A549 treated with DMSO at 1 μM for 4 hours (cell line): ENCODE measurements at places on chromosomes 3 and 15. TPM values are rescaled to one million over a fixed set of nuclear protein-coding genes. Genes with fewer than 3 reads are reported as not detected.

EEF1AKMT4 gene
- total RNA-seq, result 11.0 to 13.5 TPM (median 12.2 TPM) in 5 replicates

ACSBG1 gene
- total RNA-seq, result 0.20 to 0.48 TPM (median 0.38 TPM) in 5 replicates

RNF111 gene
- total RNA-seq, result 22.1 to 29.6 TPM (median 26.6 TPM) in 5 replicates

ITPKA gene
- total RNA-seq, result 1.1 to 1.9 TPM (median 1.4 TPM) in 5 replicates

ACKR2 gene
- total RNA-seq, result 0.07 TPM in 1 of 5 replicates, not detected in the others

FANCD2OS gene
- not detected in 5 replicates for total RNA-seq

UROC1 gene
- total RNA-seq, result not detected in 5 replicates

DUSP7 gene
- 14.3 to 16.0 TPM (median 14.8 TPM) in 5 replicates for total RNA-seq

ERICH6 gene
- total RNA-seq, result 0.07 to 0.08 TPM in 2 of 5 replicates, not detected in the others

CDHR4 gene
- total RNA-seq, result 0.15 to 0.46 TPM (median 0.30 TPM) in 5 replicates

RAD54L2 gene
- 4.4 to 5.9 TPM (median 4.9 TPM) in 5 replicates for total RNA-seq

GPR149 gene
- not detected in 5 replicates for total RNA-seq

ZXDC gene
- total RNA-seq, result 6.8 to 9.2 TPM (median 8.3 TPM) in 5 replicates

SLC35A5 gene
- total RNA-seq, result 12.0 to 20.6 TPM (median 17.1 TPM) in 5 replicates

CTXND1 gene
- total RNA-seq, result 0.01 to 0.02 TPM (median 0.01 TPM) in 3 of 5 replicates, not detected in the others

DISP2 gene
- 0.32 to 1.3 TPM (median 1.2 TPM) in 5 replicates for total RNA-seq

MAP6D1 gene
- total RNA-seq, result 3.6 to 6.0 TPM (median 5.9 TPM) in 5 replicates

UCN2 gene
- 8.8 to 14.2 TPM (median 10.2 TPM) in 5 replicates for total RNA-seq

XPC gene
- 28.6 to 33.7 TPM (median 33.2 TPM) in 5 replicates for total RNA-seq

STRIT1 gene
- total RNA-seq, result not detected in 5 replicates

PLIN1 gene
- total RNA-seq, result 0.05 to 0.17 TPM (median 0.08 TPM) in 4 of 5 replicates, not detected in the other

MOBP gene
- 0.02 to 0.28 TPM (median 0.07 TPM) in 3 of 5 replicates, not detected in the others for total RNA-seq

RTP1 gene
- total RNA-seq, result not detected in 5 replicates

VILL gene
- 0.10 to 0.27 TPM (median 0.15 TPM) in 4 of 5 replicates, not detected in the other for total RNA-seq

ATOSA gene
- 8.7 to 11.7 TPM (median 10.3 TPM) in 5 replicates for total RNA-seq

NEK11 gene
- total RNA-seq, result 3.0 to 4.3 TPM (median 4.2 TPM) in 5 replicates

INSYN1 gene
- total RNA-seq, result 1.4 to 2.6 TPM (median 2.1 TPM) in 5 replicates

FETUB gene
- 0.08 to 0.12 TPM (median 0.10 TPM) in 4 of 5 replicates, not detected in the other for total RNA-seq

ROPN1B gene
- not detected in 5 replicates for total RNA-seq

WDR93 gene
- 0.13 to 0.21 TPM (median 0.19 TPM) in 5 replicates for total RNA-seq

ACKR4 gene
- total RNA-seq, result 0.03 TPM in 1 of 5 replicates, not detected in the others

TMCO5A gene
- total RNA-seq, result not detected in 5 replicates

TF gene
- total RNA-seq, result 0.68 to 1.4 TPM (median 0.83 TPM) in 5 replicates

SLC12A1 gene
- total RNA-seq, result not detected in 5 replicates

CEP152 gene
- total RNA-seq, result 3.4 to 10.5 TPM (median 4.9 TPM) in 5 replicates

C15orf39 gene
- total RNA-seq, result 26.7 to 33.3 TPM (median 29.1 TPM) in 5 replicates

GLDN gene
- total RNA-seq, result 0.01 to 0.18 TPM (median 0.05 TPM) in 3 of 5 replicates, not detected in the others

CTDSPL gene
- 9.7 to 11.9 TPM (median 11.0 TPM) in 5 replicates for total RNA-seq

GOLGA8H gene
- total RNA-seq, result 1.9 to 2.9 TPM (median 2.6 TPM) in 5 replicates

ANKRD34C gene
- total RNA-seq, result not detected in 5 replicates

GASK1A gene
- total RNA-seq, result not detected in 5 replicates

CPNE9 gene
- 0.08 to 0.33 TPM (median 0.15 TPM) in 4 of 5 replicates, not detected in the other for total RNA-seq

CMTM7 gene
- total RNA-seq, result 31.2 to 40.2 TPM (median 38.3 TPM) in 5 replicates

ITIH1 gene
- not detected in 5 replicates for total RNA-seq

HDC gene
- 0.06 to 0.14 TPM (median 0.14 TPM) in 3 of 5 replicates, not detected in the others for total RNA-seq

ULK3 gene
- total RNA-seq, result 28.2 to 50.1 TPM (median 34.5 TPM) in 5 replicates

RFTN1 gene
- total RNA-seq, result 3.2 to 4.4 TPM (median 3.5 TPM) in 5 replicates
